ENCODE measurements at places on chromosomes 5 and 9.

DNA sequence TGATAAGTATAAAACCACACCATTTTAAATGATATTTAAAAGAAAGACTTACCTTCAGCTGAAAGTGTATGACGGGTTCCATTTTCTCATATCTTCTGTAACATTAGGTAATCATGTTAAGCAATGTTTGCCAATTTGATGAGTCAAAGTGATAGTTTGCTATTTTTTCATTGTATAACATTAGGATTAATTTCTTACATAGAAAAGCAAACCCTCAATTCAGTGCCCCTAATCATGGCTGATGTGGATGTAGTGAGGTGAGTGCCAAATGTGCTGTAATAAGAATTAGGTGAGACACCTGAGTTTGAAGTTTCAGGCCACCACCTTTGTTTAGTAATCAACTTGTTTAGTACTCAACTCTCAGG, 68.0 kb downstream of the UNC13B start:
- DNase-seq: no peak

DNA sequence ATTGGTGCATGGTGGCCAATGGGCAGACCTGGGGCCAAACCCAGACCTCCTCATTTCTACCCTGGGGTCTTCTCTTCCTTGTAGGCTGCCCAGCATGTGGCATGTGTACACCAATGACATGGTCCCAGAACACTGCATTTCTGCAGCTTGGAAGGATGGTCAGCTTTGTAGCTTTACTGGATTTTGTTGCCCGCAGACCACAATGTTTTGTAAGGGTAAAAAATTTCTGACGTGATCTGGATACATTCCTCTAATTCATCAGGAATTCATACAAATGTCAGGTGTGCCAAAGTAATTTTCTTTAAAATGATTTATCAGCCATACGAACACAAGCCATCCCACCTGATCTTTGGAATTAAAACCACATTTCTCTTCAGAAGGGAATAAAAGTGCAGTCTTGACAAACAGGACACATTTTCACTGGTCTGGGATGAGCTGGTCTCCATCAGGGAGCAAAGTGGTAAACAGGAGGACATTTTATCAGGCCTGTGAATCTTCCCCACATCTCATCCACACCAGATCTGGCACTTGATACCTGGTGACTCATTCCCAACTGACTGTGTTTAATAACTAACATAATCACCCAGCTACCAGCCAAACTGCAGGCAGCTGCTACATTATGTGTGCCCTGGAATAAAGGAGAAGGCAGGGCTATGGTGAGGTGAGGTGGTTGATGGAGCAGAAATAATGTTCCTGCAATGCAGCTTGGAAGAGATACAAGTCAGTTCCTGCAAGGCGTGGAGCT, 103.9 kb downstream of the SPOCK1 start:
- DNase-seq: no peak

GRCh38 chr9:11735391-11735790, 957.8 kb upstream of the TYRP1 start:
- DNase-seq: no peak

DNA sequence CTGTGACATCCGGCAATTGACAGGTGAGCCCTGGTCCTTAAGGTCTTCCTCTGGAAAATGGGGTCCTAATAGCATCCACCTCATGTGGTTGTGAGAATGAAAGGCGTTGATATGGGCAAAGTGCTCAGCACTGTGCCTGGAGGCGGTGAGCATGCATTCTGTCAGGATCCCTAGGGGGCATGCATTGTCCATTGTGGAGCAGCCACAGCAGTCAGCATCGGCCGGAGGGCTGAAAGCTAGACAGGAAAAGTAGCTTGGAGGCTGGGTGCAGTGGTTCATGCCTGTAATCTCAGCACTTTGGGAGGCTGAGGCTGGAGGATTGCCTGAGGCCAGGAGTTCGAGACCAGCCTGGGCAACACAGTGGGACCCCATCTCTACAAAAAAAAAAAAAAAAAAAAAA, 122.2 kb downstream of the LHX2 start:
- no peak for DNase-seq

GRCh38 chr9:34577400-34578240, 11.9 kb downstream of the CNTFR start:
- DNase-seq: no peak

DNA sequence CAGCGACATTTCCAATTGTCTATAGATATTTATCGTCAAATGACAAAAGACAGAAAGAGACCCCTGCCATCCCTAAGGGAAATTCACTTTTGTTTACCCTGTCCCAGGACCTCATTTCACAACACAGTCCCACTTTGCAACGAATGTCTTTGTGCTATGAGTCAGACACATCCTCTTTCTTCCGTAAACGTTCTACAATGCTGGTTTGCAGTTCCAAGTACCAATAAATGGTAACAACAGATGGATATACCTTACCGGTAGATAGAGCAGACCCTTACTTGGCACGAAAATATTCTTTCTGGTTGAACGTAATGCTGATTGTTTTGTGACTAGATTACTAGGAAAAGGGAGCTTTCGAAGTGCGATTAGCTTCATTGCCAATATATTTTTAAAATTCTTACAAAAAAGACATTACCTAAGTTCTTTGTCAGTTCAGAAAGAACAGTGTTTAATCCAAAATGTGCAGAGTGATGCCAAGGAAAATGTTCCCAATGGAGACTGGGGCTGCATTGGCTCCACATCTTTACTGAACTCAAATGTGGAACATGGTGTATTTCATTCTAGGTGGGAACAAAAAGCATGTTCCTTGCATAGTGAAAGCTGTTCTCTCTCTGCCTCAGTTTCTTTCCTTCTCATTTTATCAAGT, 202.5 kb upstream of the SLC27A6 start:
- no peak for DNase-seq

DNA sequence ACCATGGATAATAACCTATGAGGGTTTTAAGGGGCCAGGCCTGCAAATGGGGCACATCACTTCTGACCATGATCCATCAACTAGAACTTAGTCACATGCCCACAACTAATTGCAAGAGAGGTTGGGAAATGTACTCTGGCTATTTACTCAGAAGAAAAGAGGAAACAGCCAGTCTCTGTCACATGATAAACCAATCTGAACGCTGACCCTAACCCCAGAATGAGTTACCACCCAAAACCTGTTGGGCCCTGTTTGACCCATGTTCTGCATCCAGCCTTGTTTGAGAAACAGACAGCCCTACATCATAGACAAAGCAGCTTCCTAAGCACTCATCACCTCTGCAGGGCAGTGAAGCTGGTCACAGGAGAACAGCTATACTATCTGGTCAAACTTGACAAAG, 5.8 kb downstream of the MACROH2A1 start:
- no peak for DNase-seq

DNA sequence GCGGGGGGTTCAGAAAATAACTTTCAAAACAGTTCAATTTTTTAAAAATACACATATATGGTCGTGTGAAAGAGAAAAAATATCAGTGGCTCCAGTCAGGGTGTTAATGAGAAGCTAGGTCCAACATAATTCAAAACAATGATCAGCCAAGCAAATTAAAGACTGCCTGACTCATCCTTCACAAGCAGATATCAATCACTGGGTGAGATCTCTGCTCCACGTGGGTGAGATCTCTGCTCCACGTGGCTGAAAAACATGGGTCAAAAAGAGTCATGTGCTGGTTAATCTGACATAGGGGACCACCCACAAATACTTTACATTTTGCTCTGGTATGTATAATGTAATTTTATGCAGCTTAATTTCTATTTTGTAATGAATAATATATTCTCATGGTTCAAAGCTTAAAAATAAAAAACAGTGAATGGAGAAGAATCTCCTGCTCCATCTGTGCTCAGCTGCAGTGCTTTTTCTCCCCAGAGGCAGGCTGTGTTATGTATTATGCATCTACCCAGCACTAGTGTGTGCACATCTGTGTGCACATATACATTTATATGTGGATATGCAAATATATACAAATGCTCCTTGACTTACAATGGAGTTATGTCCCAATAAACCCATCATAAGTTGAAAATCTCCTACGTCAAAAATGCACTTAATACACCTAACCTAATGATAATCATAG, 93.1 kb upstream of the S1PR3 start:
- DNase-seq: no peak

DNA sequence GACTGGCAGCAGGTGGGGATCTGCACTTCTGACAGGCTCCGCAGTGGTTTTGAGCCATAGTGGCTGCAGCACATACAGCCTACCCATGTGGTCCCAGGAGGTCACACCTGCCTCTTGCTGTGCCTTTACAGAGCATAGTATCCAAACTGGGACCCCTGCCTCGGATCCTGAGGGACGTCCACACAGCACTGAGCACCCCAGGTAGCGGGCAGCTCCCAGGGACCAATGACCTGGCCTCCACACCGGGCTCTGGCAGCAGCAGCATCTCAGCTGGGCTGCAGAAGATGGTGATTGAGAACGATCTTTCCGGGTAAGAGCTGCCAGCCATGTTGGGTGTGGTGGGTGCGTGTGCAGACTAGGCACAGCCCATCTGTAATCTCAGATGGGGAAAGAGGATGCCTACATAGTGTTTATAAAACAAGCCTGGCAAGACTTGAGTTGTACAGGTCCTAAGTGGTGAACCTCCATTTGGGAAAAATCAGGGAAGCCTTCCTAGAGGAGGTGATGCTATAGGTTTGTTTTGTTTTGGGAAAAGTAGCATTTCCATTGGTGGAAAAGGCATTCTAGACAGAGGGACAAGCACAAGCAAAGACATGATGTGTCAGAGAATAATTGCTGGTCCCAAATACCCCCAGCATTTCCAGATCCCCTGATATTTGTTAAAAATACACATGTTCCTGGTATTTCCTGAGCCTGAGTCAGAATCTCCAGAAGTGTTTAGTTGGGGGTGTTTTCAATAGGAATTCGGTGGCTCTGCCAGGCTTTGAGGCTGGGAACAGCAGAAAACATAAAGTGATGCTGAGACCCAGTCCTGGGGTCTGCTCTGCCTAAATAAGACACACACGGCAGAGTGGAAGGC, 119.2 kb downstream of the DAB2IP start:
- no peak for DNase-seq

GRCh38 chr9:120713257-120714087, 798 bp downstream of the MEGF9 start:
- no peak for DNase-seq

- no peak for DNase-seq
Measured at GRCh38 chr5:135326296-135327254, 72.5 kb downstream of the MACROH2A1 start.

DNA sequence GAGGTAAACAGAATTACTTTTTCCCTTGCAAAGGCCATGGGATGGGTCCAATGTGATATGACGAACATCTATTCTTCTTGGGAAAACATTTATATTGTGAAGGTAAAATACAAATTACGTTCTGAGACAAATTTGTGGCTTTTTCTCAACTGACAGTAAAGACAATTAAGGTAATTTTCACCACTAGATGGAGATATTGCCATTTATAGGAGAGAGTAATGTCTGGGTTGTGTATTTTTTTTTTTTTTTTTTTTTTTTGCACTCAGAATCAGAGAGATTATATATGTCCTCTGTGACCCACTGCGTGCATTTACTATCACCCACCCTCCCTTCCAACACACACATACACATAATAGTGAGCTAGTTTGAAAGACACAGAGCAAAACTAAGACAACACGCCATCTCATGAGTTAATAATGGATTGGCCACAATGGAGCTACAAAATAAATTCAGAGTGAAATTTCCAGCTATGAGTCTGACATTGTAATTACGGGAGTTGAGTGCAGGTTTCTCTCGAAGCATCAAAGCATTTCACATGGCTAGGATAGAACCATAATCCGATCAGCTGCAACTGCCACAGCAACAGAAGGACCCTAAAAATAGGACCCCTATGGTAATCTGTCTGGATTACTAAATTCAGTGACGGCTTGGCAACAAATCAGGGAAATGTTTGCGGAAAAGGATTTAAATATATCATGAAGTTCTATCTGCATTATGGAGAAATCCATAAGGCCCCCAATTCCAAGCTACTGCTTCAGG, 49.2 kb downstream of the ANXA1 start:
- no peak for DNase-seq

DNA sequence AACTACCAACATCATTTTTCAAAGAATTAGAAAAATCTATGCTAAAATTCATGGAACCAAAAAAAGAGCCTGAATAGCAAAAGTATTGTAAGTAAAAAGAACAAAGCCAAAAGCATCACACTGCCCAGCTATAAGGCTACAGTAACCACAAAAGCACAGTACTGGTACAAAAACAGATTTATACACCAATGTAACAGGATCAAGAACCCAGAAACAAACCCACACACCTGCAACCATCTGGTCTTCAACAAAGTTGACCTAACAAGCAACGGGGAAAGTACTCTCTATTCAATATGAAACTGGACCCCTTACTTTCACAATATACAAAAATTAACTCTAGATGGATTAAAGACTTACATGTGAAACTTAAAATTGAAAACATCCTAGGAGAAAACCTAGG, 94.2 kb upstream of the TARS1 start:
- no peak for DNase-seq

DNA sequence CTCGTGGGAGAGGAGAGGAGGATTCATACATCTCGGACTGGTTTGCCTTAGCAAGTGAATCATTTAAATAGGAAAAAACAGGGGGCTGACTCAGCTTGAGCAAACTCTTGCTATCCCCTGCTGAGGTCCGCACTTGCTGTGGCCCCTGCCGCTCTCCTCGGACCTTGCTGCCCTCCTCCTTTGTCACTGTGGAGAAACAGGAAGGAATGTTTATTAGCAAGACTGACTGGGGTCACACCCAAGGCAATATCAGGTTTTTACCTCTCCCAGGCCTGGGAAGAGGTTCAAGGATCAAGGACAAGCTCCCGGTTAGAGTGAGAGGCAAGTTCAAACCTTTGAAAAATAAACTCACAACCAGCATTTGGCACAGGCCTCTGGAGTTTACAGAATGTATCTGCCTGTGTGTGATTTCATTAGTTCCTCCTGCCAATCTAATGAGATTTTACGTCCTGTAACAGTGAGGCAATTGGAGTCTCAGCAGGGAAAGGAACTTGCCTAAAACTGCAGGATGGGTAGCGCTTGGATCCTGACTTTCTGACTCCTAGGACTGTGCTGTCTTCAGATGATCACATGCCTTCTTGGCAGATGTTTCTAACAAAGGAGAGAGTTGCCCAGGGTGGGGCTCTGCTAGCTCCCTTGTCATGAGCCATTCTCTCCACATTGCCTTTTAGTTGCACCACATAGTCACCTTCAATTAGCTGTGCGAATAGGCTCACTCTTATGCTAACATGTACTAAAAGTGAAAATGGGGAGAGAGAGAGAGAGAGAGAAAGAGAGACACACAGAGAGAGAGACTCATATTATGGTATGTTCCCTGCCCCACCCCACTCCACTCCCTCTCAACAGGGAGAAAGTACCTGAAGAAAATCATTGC, 108.6 kb upstream of the CDKN2B start:
- DNase-seq: peak; percentile 52

DNA sequence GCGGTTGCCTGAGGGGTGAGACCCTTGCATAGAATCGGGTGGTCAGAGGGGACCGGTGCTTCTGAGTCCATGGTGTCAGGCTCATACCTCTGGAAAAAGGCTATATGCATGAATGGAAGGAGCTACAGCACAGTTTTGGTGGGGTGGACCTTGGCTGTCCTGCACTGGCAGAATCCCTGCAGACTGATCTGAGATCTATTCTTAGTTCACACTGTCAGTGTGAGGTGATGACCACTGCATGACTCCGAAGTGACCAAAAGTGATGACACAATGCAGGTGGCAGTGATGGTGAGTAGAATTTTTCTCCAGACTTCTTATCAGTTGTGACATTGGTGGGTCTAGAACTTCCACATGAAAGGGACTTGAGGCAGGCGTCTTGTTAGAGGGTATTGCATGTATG, 105.2 kb upstream of the SLC28A3 start:
- no peak for DNase-seq

Data from brain pericyte (primary cell).